WTC11 (cell line): ENCODE measurements at places on chromosomes 2 and 18.

DNA sequence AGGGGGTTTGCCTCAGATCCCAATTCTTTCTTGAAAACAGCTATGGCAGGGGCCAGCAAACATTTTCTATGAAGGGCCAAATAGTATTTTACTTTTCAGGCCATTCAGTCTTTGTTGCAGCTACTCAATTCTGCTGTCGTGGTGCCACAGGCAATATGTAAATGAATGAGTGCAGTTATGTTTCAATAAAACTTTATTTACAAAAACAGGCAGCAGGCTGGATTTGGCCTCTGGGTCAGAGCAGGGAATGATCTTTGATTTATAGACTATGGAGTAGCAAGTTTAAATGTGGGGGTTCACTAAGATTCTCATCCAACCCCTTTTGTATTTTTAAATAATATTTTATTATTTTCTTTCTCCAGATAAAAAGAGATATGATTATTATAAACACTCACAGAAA lies 72.4 kb downstream of the IRS1 start:
- no peak for DNase-seq

- DNase-seq: no peak
These were observed 662.9 kb downstream of the ZEB2 start for GRCh38 chr2:143856978-143857377.

- no peak for DNase-seq
These were observed 32.8 kb upstream of the CD226 start for GRCh38 chr18:69980509-69980908.

GRCh38 chr2:23871206-23871605 lies 55.7 kb downstream of the ATAD2B start:
- DNase-seq: no peak
